ENCODE measurements at places on chromosomes 5 and 9.

GRCh38 chr9:24552526-24553182, 7.0 kb upstream of the IZUMO3 start:
- no peak for DNase-seq

DNA sequence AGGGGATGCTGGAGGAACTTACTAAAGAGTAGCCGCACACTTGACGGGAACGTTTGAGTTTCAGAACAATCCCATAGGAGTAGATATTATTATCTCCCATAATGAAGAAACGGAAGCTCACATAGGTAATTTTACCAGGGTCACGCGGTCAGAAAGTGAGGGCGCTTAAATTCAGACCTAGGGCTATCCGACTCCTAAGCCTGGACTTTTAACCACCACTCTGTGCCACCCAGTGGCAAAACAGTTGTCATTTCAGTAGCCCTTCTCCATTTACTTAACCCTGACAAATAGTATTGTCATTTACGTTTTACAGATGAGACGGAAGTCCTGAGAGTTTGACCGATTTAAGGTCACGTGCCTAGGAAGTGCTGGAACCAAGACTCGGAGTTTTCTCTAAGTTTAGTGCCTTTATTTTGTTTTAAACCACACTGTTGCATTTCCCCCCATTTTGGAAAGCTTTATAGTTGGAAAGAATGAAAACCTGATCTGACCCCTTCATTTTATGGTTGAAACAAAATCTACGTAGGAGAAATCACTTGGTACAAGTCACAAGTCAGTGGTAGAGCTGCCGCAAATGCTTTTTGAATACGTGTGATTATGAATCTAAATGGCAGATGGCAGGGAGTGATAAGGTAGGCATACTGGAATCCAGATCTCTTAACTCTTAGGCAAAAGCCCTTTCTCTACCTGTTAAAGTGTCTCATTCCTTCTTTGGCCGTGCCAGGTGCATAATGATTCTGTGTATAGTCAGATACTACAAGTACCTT, 650 bp downstream of the MRRF start:
- DNase-seq, result peak; percentile 34

GRCh38 chr5:109249126-109249525, 160.6 kb downstream of the PJA2 start:
- no peak for DNase-seq

DNA sequence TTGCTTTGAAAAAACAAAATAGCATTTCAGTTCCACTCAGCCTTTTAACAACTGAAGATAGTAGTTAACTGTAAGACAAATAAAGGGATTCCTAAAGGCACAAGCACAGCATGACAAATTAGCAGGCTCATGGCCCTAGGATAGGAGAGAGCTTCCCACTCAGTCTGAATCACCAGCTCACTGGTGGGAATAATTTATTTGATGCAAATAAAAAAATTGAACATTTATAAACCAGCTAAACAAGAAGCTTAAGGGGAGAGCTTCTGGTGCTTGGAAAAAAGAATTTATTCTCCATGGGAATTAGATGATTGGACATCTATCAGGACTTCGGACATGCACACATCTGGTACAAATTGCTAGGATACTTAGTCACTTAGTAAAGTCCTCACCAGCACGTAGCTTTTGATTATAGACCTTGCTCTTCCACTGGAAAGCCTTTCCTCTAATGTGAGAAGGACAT, 294.1 kb upstream of the TNC start:
- no peak for DNase-seq
